ENCODE measurements at places on chromosomes 11 and 22.

DNA sequence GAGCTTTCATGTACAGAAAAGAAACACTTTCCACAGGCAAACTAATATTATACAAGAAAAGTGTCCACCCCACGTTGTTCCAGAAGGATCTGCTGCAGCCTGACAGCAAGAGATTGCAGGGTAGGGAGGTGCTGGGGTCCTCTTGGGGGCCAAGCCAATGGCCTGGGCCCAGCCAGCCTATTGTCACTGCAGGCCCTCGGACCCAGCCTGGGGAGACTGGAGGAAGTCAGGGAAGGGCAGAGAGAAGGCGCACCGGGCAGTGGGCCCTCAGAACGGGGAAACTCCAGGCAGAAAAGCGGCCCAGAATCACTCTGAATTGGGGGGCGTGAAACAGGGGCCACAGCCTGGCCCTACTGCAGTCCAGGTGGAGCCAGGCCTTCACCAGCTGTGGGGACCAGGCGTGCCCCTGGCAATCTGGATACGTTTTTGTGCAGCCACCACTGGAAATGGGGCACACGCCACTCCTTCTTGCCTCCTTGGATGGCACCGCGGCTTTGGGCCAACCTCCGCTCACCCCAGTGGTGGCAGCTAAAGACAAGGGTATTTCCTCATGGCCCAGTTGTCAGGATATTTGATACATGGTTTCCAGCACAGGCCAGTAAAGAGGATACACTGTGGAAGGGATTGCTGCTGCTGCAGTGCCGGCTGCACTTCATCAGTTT lies 3.9 kb upstream of the NAP1L4 start:
- DNase-seq = no peak

- no peak for DNase-seq
Measured at GRCh38 chr11:47516984-47517853, 35.7 kb downstream of the CELF1 start.

GRCh38 chr11:43404406-43404805 lies 45.7 kb downstream of the TTC17 start:
- DNase-seq = no peak

DNA sequence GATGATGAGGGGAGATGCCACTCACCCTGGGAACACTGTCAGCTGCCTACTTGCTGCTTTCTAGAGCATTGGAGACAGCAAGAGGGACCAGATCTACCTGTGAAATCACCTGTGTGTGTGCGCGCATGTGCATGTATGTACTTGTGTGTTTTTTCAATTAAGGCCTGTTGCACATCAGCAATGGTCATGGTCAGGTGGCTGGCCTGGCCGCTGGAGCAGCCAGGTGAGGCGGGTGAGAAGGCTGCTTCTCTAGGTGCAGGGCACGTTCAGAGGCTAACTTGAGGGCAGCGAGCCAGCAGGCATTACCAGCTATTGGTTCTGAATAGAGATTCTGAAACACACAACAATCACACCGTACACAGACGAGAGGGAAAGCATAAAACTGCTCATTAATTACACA lies 65.1 kb downstream of the PARVG start:
- DNase-seq = no peak

DNA sequence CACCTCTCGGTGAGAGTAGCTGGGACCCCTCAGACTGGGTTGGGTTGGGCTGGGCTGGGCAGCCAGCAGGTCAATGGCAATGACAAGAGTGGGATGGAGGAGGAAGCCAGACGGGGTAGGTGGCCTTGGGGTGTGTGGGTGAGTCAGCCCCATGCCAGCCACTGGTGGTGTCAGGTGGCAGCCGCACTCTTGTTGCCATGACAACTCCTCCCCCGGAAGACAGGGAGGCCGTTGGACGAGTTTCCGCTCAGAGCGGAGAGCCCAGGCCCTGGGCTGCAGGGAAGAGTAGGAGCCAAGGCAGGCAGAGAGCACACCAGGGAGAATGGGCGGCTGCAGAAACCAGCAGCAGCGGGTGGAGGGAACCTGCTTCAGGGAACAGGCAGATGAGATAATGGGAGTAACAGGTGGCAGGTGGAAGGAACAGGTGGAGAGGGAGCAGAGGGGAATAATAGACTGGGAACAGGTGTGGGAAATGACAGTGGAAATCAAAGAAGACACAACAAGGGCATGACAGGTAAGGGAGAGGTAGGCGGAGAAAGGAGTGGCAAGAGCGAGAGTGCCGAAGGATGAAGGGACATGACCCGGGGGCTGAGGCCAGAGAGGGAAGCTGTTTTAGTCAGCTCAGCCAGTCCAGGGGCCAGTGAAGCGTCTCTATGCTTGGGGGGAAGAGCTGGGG lies 8.7 kb downstream of the SPTBN2 start:
- DNase-seq = no peak

Measured in activated T-helper 9 cell treated with anti-CD3 and anti-CD28 coated beads, Interleukin-2, amount 50 U/mL, for 16 hours (primary cell).